SJSA1 (cell line): ENCODE measurements at places on chromosomes 4 and X. TPM values are rescaled to one million over a fixed set of nuclear protein-coding genes. Genes with fewer than 3 reads are reported as not detected.

Gene ADAMTS3
- total RNA-seq = 0.45 and 0.81 TPM in 2 replicates

Gene CD40LG
- total RNA-seq = not detected in 2 replicates

- H3K36me3 ChIP-seq = no peaks in the 10 kb centered on the region
- peak; percentile 74 for DNase-seq
- H3K4me1 ChIP-seq = peaks cover 14% of the 10 kb centered on the region
- peak overlapping the region; percentile 51 for H3K27ac ChIP-seq
- H3K4me3 ChIP-seq = no peak overlapping the region
These were observed 219.6 kb downstream of the PTTG2 start for GRCh38 chr4:38179690-38180377.

DNA sequence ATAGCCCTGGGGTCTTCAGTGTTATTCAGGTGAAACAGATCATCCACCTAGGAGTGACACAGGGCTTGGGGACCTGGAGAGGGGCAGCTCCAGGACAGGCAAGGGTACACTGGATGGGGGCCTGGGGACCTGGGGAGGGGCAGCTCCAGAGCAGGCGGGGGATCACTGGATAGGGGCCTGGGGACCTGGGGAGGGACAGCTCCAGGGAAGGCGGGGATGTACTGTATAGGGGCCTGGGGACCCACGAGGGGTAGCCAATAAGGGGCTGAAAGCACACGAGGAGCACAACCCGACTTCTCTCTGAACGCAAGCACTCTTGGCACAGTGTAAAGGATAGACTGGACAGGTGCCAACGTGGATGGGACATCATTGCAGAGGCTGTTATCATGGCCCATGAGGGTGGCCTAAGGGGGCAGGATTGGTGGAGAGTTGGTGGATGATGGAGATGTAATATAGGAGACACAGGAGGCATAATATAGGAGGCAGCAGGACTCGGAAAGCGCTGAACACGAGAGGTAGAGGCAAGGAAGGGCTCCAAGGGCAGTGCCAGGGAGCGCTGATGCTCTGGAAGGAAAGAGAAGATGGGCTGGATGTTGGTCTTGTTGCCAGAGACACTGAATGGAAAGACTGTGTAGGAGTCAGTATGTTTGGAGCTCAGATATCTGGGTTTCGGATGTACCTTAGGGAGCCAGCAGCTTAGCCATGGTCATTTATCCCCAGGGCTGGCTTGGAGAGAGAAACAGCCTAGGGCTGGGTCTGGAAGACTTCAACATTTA is 37.9 kb upstream of the FGFBP2 start:
- no peaks in the 10 kb centered on the region for H3K27me3 ChIP-seq
- H3K4me1 ChIP-seq = no peaks in the 10 kb centered on the region
- no peaks in the 10 kb centered on the region for H3K36me3 ChIP-seq

DNA sequence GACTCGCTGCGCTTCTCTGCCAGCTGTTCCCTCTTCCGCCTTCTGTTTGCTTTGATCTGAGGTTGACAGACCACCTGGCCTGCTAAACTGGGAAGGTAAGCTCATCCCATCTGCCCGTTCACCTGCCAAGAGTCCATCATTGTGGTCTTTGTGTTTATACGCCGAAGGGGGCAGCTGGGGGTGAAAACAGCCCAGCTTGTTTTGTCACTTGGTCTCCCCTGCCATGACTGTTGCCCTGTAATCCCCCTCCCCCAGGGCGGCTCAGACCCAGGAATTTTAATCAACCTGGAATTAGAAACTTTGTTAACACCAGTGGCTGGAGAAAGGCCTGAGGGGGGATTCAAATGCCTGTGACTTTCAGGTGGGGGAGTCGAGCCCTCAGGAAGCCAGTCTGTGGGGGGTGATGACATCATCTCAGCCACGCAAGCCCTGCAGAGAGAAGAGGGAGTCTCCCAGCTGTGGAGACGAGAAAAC is 333.3 kb downstream of the BCOR start:
- no peaks in the 10 kb centered on the region for H3K36me3 ChIP-seq
- DNase-seq = peak; percentile 14
- H3K4me1 ChIP-seq = peaks cover 22% of the 10 kb centered on the region
- H3K4me3 ChIP-seq = no peak overlapping the region
- H3K27ac ChIP-seq = no peak overlapping the region

DNA sequence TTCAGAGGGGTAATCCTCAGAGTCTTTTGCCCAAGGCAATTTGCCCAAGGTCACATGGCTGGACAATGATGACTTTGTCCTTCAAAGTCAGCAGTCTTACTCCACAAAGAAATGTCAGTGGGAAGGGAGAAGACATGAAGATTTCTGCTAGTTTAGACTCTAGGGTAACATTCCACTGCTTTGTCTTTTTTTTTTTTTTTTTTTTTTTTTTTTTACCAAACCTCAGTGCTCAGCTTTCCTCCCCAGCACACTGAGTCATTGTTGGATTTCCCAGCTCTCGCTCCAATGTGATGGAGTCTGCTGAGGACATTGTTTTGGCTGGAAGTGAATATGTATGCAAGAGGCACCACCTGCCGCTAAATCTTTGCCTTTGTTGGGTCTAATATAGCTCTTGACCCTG is 7.2 kb upstream of the C1QTNF7 start:
- DNase-seq = peak; percentile 30
- H3K27me3 ChIP-seq = no peaks in the 10 kb centered on the region
- H3K4me1 ChIP-seq = no peaks in the 10 kb centered on the region
- no peak overlapping the region for H3K4me3 ChIP-seq
- no peak overlapping the region for H3K27ac ChIP-seq

DNA sequence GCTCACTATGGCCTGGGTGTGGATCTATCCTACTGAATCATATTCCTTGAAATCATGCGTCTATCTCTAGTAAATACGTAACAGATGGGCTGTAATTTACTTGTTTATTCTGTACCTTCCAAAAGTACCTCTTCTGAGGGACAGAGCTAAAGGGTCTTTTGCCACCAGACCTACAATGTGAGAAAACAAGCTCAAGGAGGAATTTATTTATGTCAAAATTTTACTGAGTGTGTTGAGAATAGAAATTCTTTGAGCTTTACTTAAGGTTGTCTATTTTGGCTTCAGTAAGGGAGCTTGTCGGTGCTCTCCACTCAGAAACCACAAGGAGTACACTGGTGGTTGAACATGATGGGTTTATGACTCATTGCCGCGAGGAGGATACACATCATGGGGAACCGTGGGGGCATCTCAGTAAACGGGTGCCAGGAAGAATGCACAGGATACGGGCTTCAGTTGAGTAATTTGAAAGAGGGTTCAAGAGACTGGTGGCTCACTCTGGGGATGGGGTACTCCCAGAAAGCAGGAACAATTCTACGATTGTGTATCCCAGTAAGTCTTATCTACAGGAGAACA is 3.0 kb downstream of the ANK2 start:
- no peak overlapping the region for H3K4me3 ChIP-seq
- no peaks in the 10 kb centered on the region for H3K27me3 ChIP-seq
- peaks cover 39% of the 10 kb centered on the region for H3K4me1 ChIP-seq
- peak overlapping the region; percentile 72 for H3K27ac ChIP-seq

DNA sequence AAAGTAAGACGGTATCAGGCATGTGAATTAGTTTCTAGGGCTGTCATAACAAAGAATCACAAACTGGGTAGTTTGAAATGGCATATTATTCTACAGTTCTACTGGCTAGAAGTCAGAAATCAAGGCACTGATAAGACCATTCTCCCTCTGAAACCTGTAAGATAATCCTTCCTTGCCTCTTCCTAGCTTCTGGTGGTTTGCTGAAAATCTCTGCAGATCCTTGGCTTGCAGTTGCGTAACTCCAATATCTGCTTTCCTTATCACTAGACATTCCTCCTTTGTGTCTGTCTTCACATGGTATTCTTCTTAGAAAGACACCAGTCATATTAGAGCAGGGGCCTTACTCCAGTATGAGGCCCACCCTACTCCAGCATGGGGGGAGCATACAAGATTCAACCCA is 19.6 kb upstream of the LCORL start:
- H3K4me3 ChIP-seq = no peak overlapping the region
- H3K36me3 ChIP-seq = no peaks in the 10 kb centered on the region
- H3K4me1 ChIP-seq = no peaks in the 10 kb centered on the region
- H3K27ac ChIP-seq = no peak overlapping the region

DNA sequence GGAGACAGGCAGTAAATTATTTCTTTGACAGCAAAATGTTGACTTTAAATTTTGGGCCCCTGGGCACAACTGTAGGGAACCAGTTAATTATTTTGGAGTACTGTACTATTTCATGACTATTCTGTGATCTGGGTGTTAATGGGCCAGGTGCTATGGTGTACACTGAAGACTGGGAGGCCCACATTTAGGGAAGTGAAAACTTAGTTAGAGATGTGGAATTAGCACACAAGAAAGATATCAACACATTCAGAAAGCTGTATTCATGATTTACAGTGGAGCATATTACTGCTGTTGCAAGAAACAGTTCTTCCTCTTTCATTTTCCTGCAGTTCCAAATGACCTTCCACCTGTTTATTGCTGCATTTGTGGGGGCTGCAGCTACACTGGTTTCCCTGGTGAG is 12.4 kb downstream of the PLP1 start:
- no peak overlapping the region for H3K27ac ChIP-seq
- no peaks in the 10 kb centered on the region for H3K36me3 ChIP-seq
- no peaks in the 10 kb centered on the region for H3K27me3 ChIP-seq
- no peaks in the 10 kb centered on the region for H3K4me1 ChIP-seq
